ENCODE measurements at places on chromosomes 7 and 10.

- DNase-seq, result no peak
Measured at GRCh38 chr7:105230486-105230885, 158.2 kb downstream of the SRPK2 start.

DNA sequence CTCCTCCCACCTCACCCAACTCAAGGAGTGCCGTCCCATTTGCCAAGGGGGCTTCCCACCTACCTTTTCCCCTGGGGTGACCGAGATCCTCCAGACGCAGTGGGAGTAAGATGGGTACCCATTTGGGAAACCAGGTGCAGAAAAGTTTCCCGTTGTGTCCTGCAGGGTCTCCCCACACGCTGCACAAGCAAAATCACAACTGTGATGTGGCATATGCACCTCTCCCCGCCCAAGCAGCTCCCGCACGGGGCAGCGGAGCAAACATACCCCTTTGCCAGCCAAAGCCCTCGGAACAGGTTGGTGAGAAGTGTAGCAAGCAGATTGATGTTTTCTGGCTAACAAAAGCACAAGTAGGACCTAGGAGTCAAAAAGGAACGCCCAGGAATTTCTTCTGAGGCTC is 51.5 kb upstream of the OPALIN start:
- no peak for DNase-seq

DNA sequence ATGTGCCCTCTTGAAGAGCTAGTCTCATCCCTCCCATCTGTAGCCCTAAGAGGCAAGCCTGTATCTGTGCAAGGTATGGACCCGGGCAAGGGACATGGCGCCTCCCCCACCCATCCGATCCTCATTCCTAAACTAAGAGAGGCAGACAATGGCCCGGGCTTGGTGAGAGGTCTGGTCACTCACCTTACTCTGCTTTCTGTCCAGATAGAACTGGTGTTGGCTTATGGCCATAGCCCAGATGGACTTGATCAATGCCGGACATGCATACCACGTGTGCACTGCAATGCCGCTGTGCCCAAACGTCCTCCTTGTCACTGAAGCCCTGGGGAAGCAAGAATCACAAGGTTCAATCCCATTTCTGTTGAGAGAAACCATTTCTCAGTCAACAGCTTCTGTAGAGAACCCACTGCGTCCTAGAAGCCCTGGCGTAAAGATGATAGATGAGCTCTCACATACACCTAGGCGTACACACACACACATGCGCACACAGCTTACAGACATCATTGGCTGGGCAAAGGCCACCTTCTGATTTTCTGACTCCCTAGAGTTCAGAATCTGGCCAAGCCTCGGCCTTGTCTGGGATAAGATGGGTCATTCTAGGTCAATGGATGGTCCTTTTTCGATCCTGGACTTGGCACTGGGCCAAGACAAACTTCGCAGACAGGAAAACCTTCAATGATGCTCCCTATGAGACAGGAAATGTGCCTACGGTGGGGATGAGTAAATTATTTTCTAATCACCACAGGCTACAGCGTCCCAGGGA is 114.6 kb downstream of the PRPF18 start:
- no peak for DNase-seq

GRCh38 chr7:98518159-98518947 is 98.7 kb upstream of the NPTX2 start:
- DNase-seq, result no peak

DNA sequence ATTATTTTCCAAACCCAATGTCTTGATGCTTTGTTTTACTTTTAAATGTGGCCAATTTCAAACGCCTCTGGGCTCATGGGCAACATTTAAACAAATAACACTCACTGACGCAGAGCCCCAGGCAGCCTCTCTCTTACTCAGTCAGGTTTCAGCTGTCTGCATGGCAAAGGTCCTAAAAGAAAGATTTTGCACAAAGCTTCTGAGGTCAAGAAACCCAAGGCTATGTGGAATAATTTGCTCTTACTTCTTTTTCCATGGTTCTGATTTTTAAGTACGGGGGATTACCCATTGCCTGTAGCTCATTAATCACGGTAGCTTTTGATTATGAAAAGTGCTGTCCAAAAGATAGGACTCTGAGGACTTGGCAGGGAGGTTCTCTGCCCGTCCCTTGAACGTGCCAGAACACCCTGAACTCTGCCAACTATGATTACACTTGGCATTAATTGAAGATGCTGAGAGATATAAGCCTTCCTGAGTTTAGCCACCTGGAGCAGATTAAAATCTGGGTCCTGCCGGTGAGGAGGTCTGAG is 14.1 kb upstream of the MSRB2 start:
- no peak for DNase-seq

DNA sequence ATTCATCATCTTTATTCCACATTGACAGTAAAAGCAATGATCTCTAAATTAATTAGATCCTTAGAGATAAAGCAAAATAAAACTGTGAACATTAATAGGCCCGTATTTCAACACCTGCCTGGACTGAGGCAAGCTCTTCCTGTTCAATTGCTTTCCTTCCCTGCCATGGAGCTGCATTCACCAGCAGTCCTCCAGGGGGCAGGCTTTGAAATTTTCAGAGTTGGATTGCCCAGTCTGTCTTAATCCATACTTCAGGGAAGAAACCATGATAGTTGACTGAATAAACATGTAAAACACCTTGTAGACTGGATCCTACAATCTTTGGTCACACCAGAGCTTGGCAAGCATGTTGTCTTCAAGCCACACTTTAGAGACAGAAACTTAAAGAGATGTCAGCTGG is 936.6 kb downstream of the NRG3 start:
- DNase-seq, result peak; percentile 23

DNA sequence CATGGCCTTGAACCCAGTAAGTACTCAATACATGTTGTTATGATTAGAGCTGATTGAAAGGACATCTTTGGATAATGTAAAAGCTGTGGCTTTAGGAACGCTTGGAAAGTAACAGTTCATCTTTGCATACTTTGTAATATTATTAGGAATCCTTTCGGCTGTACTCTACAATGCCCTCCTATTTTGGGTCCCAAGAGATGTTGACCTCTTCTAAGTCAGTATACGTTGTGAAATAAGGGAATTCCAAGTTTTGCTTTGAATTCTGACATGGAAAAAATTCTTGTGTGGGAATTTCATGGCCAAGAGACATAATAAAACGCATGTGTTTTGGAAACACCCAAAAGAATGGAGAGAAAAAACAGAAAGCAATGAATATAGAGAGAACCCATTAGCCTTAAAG is 7.7 kb downstream of the AGR3 start:
- no peak for DNase-seq

- no peak for DNase-seq
Measured at GRCh38 chr7:42689626-42690025, 222.2 kb downstream of the C7orf25 start.

DNA sequence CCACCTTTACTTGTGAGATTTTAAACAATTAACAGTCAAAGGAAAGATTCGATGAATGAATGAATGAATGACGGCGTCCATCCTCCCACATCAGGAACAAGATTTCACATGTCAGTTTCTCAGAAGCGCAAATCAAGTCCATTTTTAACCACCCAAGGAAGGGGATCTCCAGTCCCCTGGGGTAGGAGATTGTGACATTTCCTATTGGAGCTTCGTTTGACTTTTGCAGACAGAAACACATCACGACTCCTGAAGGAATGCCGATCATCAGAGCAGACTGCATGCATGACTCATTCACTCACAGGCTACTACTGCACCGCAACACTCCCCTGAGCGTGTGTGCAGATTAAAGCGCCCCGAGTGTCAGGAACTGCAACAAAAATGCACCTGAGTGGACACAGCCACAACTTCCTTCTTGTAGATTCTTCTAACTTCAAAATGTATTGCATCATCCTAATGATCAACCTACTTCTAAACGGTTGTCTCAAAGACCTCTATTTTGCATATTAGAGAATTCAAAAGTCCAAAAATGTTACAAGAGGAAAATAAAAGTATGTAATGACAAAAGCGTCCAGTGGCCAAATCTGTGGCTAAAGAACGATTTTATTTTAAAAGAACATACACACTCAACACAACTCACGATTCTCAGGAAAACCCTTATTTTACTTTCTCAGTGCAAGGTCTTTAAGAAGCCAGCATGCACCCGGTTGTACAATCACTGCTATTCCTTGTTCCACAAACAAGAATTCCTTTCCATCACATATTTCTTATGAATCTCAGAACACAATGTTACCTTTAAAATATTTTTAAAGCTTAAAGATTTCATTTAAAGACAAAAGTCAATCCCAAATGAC is 172.6 kb downstream of the FAM107B start:
- DNase-seq, result peak; percentile 64

DNA sequence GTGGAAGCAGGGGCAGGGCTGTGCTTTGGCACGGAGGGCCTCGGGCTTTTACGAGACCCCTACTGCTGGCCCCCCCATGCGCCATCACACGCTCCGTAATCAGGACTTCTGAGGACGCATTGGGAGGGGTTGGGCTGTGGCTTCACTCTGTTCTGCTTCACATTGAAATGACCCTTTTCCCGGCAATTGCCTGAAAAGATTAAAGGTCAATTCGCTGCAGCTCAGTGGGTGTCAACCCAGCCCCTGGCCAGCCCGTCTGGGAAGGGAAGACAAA is 41.7 kb upstream of the UBE3C start:
- DNase-seq, result no peak

GRCh38 chr10:71177651-71178199 is 34.6 kb upstream of the UNC5B start:
- DNase-seq, result no peak

DNA sequence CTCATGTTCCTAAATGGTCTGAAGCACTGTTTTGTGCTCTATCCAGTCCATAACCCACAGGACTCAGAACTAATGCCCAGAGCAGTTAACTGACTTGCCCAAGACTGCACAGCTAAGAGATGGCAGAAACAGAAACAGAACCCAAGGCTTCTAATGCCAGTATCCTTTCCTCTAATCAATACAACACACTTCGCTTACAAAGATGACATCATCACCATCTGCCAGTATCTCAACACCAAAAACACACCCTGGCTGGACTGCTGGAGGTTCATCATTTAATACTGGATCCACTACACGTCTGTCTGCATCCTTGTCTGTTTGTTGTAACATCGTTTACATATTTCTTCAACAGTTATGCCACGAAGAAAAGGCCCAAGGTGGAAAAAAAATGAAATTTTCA is 165.3 kb downstream of the SFMBT2 start:
- no peak for DNase-seq
